Upper lobe of right lung (tissue), 1 donor: ENCODE measurements at places on chromosomes 3 and 15. TPM values are rescaled to one million over a fixed set of nuclear protein-coding genes. Genes with fewer than 3 reads are reported as not detected.

The TPRG1 gene
- 22.3 TPM for total RNA-seq

The FRMD5 gene
- total RNA-seq = 1.2 TPM

GRCh38 chr3:43865887-43866528 lies 175.3 kb downstream of the ABHD5 start:
- no peak for DNase-seq

The ZNF660 gene
- 5.9 TPM for total RNA-seq

The RTP4 gene
- total RNA-seq = 5.6 TPM

The STARD5 gene
- 5.4 TPM for total RNA-seq

GRCh38 chr3:4740397-4741105 lies 238.7 kb upstream of the BHLHE40 start:
- no peak for DNase-seq

The NMNAT3 gene
- 4.6 TPM for total RNA-seq

DNA sequence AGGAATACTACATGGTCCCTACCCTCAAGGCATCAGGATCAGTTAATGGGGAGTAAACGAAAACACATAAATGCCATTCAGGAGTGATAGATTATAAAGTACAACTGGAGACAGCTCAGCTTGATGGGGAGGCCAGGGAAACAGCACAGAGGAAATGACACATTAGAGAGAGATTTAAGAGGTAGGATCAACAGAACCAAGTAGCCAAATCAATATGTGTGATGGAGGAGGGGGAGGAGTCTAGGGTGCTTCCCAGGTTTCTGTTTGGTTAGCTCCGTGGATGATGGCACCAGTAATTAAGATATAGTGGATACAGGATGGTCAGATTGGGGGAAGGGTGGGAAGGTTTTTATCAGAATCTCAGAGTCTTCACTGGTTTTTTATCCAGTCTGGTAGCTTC lies 229.5 kb upstream of the ROPN1 start:
- no peak for DNase-seq

The CKMT1A gene
- total RNA-seq = 1.9 TPM

GRCh38 chr15:35252351-35252865 lies 167.3 kb upstream of the NANOGP8 start:
- no peak for DNase-seq

DNA sequence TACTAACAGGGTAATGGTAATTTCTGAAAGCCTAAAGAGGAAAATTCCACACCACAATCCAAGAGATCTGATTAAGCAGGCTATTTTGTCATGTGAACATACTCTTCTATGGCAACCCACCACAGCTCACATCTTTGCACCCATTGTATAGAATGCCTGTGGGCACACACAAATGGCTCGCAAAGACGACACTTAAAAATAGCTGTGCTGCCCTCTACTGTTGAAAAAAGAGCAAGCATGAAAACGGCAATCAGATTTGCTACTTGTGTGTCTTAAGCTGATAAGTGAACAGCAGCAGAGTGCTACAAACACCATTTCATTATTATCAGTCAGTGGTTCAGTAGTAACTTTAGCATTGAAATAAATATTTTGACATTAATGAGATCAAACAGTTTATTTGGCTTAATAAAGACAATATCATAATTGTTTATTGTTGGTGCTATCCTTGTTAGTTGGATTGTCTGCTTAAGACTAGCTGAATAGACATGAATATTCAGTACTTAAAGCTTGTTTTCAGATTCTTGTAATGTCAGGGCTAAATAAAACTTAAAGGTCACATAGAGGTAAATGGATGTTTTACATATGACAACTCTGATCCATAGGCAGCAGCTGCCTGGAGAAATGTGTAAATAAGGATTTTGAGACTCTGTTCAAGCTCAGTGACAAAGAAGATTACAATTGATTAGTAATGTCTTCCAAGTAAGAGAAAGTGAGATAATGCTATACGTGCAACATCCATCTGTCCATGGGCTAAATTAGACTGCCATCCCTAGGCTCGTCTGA lies 199.1 kb downstream of the LRRN1 start:
- DNase-seq = no peak

- DNase-seq = no peak
These were observed 922.6 kb downstream of the TUSC7 start for GRCh38 chr3:117632191-117632590.

The FMN1 gene
- 33.5 TPM for total RNA-seq

- DNase-seq = no peak
These were observed 23.4 kb downstream of the NCBP2 start for GRCh38 chr3:196918968-196919367.

The SLC24A1 gene
- total RNA-seq = 11.8 TPM

The SPATA16 gene
- not detected for total RNA-seq

GRCh38 chr3:81041331-81041730 lies 720.1 kb downstream of the GBE1 start:
- no peak for DNase-seq

DNA sequence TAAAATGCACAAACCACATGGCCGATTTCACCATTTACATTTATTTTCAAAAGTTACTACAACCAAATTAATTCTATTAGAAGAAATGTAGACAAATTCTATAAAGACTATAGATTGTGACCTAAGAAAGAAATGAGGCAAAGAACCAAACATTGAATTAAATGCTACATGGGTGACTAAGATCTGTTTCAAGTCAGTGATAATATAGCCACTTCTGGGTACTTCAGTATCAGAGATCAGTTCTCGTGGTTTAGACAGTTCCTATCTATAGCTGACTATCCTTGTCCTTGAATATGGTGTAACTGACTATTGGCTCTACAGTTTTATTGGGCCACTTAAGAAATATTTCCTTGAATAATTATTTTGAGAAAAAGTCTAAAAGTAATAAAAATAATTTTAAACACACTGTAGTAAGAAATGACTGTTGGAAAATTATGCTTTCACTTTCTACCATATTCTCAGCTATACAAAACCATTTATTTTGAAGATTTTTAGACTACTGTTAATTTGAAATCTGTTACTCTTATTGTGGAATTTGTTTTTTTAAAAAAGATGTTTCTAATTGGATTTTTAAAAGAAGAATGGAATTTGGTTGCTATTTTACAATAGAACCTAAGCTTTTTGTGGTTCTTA lies 14.1 kb downstream of the KCNMB3 start:
- no peak for DNase-seq

The CAND2 gene
- total RNA-seq = 7.8 TPM

- DNase-seq = no peak
These were observed 1.0 kb downstream of the IGSF11 start for GRCh38 chr3:119033393-119034255.

The CCDC54 gene
- not detected for total RNA-seq
